ENCODE measurements at places on chromosomes 12 and 14.

DNA sequence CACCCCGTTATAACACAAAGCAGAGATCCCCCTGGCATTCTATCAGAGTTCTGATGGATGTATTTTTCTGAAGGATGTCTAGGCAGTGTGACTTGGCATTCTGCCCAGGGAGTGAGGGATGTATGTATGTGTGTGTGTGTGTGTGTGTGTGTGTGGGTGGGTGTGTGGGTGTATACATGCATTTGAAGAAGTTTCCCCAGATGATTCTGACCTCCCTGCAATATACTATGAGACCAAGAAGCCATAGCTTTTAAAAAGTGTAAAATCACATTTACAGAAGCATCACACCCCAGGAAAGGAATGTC is 59.7 kb upstream of the NAP1L1 start:
- DNase-seq: peak; percentile 68

DNA sequence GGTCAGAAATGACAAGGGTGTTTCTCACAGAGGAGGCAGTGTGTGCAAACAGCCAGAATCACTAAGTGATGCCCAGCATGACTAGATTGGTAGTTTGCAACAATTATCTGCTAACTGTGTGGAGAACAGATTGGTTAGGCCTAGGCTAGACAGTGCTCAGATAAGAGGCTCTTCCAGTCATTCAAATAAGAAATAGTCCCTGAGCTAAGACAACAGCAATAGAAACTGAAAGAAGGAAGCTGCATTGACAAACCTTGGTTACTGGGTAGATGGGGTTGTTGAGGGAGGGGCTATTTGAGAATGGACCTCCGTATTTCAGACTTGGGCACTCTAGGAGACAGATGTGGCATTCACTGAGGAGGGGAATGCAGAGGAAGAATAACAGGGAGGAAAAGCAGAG is 255.0 kb upstream of the NPAS3 start:
- DNase-seq: no peak

GRCh38 chr12:32836710-32837109 is 59.9 kb downstream of the PKP2 start:
- no peak for DNase-seq

DNA sequence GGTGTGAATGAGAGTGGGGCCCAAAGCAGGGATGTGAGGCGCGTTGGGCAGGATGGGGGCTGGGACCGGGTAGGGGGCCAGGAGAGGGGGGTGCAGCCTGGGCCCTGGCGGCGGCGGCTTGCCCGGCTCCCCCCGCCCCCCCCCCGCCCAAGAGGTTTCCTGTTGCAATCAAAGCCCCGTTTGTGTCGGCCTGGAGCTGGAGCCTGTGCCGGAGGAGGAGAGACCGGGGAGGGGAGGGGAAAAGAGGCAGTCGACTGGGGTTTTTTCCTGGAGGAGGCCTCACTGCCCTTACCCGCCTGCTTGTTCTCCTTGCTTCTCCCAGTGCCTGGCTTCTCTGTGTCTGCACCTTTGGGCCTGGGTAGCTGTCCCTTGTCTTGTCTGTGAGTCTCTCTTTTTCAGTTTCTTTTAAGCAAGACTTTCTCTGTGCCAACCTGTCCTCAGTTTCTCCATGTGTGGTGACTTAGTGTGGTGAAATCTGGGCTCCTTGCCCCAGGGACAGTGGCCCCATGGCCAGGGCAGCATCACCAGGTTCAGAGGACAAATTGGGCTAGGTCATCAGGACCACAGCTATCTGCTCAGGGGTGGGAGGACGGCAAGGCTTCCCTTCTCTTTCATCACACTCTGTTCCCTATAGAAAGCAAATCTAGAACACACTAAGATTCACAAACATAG is 8.5 kb downstream of the RARG start:
- no peak for DNase-seq

DNA sequence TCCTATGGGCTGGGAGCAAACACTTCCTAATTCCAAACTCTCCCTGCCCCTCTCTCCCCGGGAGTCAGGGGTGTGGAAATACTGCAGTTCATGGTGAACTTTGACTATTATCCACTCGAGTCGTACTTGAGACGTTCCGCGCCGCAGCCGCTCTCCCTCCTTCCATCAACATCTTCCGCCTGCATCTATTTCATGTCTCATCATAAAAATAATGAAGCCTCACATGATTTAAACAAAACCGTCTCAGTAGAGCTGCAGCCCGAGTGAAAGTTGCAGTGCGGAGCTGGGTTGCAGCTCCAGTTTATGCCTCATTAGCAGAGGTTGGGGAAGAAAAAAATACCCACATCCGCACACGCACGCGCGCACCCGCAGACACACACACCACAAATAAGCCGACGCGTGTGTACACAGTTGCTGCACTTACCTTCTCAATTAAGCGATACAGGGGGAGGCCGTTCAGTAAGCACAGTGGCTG is 283 bp downstream of the LMO3 start:
- DNase-seq: no peak

- no peak for DNase-seq
Measured at GRCh38 chr14:33900706-33901105, 50.2 kb downstream of the EGLN3 start.

- DNase-seq: no peak
Measured at GRCh38 chr12:6584293-6584692, 16.2 kb upstream of the NOP2 start.

- no peak for DNase-seq
Measured at GRCh38 chr12:54932038-54932437, 52.5 kb downstream of the TESPA1 start.

- DNase-seq: no peak
Measured at GRCh38 chr12:114447274-114447716, 41.4 kb upstream of the TBX5 start.

- DNase-seq: no peak
Measured at GRCh38 chr12:1885599-1886245, 32.7 kb downstream of the CACNA2D4 start.

DNA sequence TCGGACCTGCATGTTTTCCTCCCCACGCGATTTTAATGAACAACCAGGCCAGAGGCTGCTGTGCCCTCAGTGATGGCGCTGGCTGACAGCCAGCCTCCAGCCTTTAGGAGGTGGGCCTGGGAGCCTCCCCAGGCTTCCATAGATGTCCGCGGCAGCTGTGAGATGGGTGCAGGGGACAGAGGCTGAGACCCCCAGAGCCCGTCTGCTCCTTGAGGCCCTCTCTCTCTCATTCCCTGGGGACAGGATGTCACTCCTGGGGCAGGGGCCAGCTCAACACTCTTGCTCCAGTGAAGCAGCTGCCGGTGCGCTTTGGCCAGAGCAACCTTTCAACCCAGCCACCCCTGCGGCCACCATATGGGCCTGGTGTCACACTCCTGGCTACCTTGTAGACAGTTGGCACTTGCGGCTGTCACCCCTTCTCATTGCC is 24.8 kb downstream of the MVK start:
- no peak for DNase-seq

- no peak for DNase-seq
Measured at GRCh38 chr12:71551529-71551928, 111.9 kb downstream of the LGR5 start.

- DNase-seq: no peak
Measured at GRCh38 chr14:75277815-75278421, 710 bp upstream of the FOS start.

DNA sequence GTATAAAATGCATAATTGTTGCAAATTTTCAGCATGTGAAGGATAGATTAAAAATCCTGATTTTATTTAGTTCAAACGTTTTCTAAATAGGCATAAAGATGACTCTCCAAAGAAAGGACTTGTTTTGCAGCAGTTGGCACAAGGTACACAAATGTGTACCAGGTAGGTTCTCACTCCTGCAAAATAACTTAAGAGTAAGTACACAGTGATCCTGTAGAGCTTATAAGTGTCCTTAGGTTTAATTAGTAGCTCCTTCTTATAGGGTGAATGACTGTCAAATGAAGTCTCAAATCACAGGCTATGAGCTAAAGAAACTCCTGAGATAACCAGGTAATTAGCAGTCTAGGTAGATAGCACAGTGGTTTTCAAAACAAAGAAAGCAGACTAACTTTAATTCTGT is 330.6 kb upstream of the MDGA2 start:
- DNase-seq: no peak

- no peak for DNase-seq
Measured at GRCh38 chr12:116792403-116792802, 54.3 kb downstream of the RNFT2 start.

GRCh38 chr12:111429828-111430432 is 24.2 kb downstream of the SH2B3 start:
- DNase-seq: peak; percentile 58

GRCh38 chr14:81565441-81566290 is 32.0 kb upstream of the SEL1L start:
- DNase-seq: no peak

GRCh38 chr12:107369679-107370078 is 276.3 kb upstream of the CRY1 start:
- peak; percentile 24 for DNase-seq

GRCh38 chr12:114817571-114818425 is 133.8 kb upstream of the TBX3 start:
- DNase-seq: no peak

DNA sequence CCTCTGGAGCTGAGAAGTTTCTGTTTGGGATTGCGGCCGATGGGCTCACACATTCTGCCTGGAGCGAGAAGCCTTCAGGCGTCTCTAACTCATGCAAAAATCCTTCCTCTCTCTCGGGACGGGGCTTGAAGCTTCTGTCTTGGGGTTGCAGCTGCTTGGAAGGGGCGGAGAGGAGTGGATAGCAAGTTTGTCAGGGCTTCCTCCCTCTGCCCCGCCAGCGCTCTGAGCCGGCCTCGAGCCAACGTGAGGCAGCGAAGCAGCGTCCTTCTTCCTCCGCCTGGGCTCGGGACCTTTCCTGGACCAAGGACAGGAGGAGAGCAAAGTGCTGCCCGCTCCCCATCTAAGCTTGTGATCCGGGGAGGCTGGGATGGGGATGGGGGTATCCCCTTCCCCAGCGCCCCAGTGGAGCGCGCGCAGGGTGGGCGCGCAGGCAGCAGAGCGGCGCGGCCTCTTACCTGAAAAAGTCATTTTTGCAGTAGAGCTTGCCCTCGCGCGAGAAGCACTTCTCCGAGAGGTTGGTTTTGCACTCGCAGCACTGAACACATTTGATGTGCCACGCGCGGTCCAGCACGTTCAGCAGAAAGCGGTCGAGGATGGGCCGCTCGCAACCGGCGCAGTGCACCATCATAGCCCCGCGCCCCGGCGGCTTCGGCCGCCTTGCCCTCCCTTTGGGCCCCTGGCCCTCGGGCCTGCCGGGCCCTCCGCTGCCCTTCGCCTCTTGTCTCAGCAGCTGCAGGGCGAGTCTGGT is 626 bp downstream of the LHX5 start:
- DNase-seq: no peak

GRCh38 chr12:3685830-3686229 is 67.1 kb downstream of the CRACR2A start:
- no peak for DNase-seq

DNA sequence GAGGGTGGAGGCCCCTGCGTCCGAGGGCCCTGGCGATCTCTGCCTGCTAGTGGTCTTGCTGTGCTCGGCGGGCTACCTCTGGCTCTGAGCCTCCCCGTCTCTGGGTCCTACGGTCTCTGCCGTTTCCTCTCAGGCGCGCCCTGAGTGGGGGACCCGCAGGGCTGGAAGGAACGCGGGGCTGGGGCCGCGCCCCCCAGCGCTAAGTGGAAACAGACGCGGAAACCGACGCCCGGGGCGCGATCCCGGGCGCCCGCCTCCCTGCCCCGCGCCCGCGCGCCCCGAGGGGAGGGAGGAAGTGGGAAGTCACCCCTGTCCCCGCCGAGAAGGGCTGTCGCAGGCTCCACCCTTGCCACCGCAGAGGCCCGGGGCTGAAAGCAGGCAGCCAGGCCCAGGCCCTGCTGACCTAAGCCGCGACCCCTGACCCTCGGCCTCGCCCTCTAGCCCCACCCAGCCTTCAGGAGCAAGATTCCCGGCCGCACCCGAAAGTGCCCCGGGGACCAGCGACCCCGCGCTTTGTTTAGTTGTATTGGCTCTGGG is 831 bp downstream of the CRIP1 start:
- DNase-seq: peak; percentile 47

- DNase-seq: no peak
Measured at GRCh38 chr14:83463500-83464098, 1929.9 kb upstream of the SEL1L start.

DNA sequence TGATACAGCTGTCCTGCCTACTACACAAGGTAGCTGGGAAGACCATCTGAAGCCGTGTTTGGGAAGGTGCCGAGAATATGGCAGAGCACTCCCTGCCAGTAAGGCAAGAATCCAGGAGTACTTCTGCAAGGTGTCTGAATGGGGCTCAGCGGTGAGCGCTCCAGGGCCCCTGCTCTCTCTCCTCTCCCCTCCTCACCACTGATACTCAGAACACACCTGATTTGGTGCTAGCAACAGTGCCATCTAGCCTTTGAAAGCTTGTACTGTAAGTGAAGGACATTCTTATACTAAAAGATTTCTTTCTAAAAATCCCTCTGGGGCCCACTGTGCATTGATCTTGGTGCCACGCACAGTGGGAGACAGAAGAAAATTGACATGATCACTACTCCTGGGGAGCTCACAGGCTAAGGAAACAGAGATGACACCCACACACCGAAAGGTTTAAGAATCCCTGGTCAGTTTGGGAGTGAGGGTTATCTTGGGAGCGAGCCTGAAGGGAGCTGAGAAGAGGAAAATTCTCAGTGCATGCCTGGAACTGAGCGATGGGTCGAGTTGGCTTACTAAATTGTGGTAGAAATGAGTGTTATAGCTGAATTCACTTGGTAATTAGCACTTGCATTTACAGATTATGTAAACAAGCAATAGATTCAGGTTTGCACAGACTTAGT is 216.9 kb downstream of the NTF3 start:
- DNase-seq: no peak

DNA sequence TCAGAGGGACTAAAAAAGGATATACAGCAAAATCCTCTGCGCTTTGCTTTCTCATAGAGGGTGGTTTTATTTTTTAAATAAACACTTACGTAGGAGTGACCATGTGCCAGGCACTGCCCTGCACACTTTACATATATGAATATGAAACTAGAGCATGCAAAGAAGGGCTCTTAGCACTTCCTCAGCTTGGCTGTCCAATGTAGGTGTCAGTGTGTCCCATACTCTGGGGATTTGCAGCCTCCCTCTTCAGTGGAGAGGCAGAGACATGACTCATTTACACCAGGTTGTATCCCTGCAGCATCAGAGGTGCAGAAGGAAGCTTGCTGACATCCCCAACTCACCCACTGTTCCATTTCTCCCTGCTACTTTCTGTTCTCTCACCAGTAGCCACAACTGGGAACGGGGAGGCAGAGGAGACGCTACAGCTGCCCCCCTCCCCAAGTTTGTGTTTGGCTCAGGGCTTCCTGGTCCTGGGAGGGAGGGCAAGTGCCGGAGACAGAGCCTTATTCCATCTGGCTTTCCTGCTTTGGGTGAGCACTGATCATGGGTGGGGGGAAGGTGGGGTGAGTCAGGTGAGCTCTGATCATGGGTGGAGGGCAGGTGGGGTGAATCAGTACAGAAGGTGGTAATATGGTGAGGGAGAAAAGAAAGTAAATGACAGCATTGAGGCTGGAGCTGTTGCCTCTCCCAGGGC is 4.9 kb upstream of the KRT5 start:
- DNase-seq: no peak

DNA sequence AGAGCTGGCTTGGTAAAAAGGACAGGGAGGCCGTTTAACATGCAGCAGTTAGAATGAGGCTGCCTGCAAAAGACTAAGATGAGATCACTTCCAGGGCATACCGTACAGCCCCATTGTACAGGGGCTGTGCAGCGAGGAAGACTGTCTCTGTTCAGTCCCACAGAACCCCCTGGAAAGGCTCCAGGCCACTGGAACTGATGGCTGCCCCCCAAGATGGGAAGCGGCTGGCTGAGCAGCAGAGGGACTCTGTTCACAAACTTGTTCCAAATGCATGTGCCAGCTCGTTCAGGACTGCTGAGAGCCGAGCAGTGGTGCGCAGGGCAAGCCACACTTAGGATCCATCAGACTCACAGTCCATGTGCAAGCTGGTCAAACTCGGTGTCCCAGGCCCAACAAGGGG is 82.9 kb downstream of the CHGA start:
- DNase-seq: no peak
